HFFc6 (cell line): ENCODE measurements at places on chromosomes 5 and 9. TPM values are rescaled to one million over a fixed set of nuclear protein-coding genes. Genes with fewer than 3 reads are reported as not detected.

DNA sequence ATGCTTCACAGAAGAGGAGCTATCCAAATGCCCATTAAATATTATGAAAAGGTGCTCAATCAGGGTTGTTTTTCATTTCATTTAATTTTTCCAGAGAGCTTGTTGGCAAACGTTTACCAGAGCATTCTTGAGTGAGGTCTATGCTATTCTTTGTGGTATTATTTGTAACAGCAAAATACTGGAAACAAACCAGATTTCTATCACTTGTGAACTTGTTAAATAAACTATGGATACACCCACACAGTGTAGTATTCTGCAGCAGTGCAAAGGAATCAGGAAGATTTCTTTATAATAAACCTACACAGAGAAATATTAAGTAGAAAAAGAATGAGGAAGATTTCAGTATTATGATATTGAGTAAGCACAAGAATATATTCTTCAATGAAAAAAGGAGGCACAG lies 15.0 kb upstream of the SLC1A1 start:
- H3K36me3 ChIP-seq, result no peaks in the 10 kb centered on the region
- no peak overlapping the region for H3K27ac ChIP-seq
- H3K4me3 ChIP-seq, result no peak overlapping the region

GRCh38 chr5:149409268-149409948 lies 30.3 kb upstream of the IL17B start:
- H3K27ac ChIP-seq, result peak overlapping the region; percentile 97
- H3K4me3 ChIP-seq, result peak overlapping the region; percentile 96
- H3K27me3 ChIP-seq, result no peaks in the 10 kb centered on the region; the same call in 1 of the 2 replicates
- H3K4me1 ChIP-seq, result peaks cover 88% of the 10 kb centered on the region
- no peak for DNase-seq
- H3K36me3 ChIP-seq, result peaks cover 42% of the 10 kb centered on the region

The NKD2 gene
- total RNA-seq, result not detected in 3 replicates

DNA sequence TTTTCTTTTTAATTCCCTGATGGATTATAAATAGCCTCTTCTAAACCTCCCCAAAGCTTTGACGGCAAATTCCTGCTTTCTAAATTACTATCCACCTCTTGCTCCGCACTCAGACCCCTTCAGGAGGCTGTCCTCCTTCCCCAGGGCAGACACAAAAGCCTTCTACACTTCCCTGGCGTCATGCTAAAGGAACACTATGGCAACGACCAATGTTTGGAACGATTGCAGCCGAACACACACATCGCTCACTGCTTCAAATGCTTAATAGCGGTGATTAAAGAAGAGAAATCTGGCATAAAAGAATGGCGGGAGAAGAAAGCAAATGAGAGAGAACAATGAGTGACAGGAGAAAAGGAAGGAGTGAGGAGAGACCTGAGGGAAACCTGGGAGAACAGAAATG lies 297.3 kb downstream of the MLLT3 start:
- H3K27me3 ChIP-seq, result peaks cover 16% of the 10 kb centered on the region
- H3K27ac ChIP-seq, result no peak overlapping the region
- DNase-seq, result no peak
- H3K4me1 ChIP-seq, result peaks cover 9% of the 10 kb centered on the region
- no peaks in the 10 kb centered on the region for H3K36me3 ChIP-seq
- no peak overlapping the region for H3K4me3 ChIP-seq

The PTPRD gene
- total RNA-seq, result not detected in 3 replicates

DNA sequence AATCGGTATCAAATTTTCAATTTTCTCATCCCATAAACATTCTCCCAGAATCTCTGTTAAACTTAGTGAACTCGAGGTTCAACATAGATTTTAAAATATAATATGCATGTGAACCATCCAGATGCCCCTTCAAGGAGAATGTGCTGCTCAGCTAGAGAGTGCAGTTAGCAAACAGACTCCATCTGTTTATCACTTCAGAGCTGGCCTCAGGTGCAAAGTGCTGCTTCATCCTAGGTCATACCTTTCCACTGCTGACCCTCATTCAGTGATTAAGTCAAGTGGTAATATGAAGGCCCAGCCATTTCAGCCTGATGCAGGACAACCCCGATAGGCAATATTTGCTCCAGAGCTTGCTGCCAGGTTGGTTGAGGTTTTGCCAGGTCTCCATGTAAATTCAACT lies 339.0 kb upstream of the POU5F2 start:
- no peak overlapping the region for H3K27ac ChIP-seq
- peaks cover 7% of the 10 kb centered on the region for H3K4me1 ChIP-seq
- H3K27me3 ChIP-seq, result no peaks in the 10 kb centered on the region; the same call in 1 of the 2 replicates

The QRFP gene
- not detected in 3 replicates for total RNA-seq

- no peaks in the 10 kb centered on the region for H3K4me1 ChIP-seq
- no peak overlapping the region for H3K27ac ChIP-seq
- no peak overlapping the region for H3K4me3 ChIP-seq
- H3K36me3 ChIP-seq, result no peaks in the 10 kb centered on the region
Observed at GRCh38 chr5:127596501-127596900, 52.4 kb upstream of the CTXN3 start.

- H3K36me3 ChIP-seq, result no peaks in the 10 kb centered on the region
- no peak for DNase-seq
- H3K27me3 ChIP-seq, result peaks cover 16% of the 10 kb centered on the region
- H3K27ac ChIP-seq, result no peak overlapping the region
- H3K4me3 ChIP-seq, result no peak overlapping the region
Observed at GRCh38 chr5:66238435-66238834, 94.3 kb downstream of the SREK1 start.

DNA sequence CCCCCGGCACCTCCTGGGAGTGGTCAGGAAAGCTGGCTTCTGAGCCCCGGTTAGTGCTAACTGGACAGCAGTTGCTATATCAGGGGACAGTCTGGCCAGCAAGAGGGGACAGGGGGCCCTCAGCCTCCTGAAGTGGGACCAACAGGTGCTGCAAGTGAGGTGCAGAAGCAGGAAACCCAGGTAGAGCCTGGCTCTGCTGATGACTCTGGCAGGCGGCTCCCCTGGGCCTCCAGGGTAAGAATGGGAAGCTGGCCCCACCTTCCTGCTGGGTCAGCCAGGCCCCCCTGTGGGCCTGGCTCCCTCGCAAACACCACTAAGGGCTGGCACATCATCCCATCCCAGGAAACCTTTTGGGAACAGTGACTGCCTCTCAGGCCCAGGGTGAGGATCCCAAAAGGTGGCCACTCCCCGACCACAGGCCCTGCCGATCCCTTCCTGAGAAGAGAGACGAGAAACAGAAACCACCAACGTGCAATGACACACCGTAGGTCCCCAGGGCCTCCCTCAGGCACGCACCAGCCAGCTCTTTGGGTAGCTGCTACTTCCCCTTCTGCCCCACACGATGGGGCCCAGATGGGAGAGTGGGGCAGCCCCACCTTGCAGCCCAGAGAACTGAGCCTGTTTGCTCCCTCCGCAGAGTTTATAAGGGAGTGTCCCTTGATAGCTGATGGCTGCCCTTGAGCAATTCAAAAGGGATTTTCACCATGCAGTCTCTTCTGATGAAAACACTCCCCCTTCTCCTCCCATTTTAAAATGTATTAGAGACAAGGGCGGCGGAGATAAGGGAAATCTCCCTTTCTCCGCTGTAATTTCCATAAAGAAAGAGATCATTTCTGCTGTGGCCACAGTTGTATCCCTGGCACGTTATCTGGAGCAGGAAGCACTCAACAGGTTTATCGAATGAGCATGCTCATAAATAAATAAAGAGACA lies 76.8 kb downstream of the STK10 start:
- H3K4me3 ChIP-seq, result peak overlapping the region; percentile 79
- H3K27ac ChIP-seq, result peak overlapping the region; percentile 90
- DNase-seq, result peak; percentile 59
- peaks cover 5% of the 10 kb centered on the region; the same call in 1 of the 2 replicates for H3K27me3 ChIP-seq

GRCh38 chr9:75649060-75649459 lies 241.4 kb upstream of the PCSK5 start:
- H3K27ac ChIP-seq, result no peak overlapping the region
- H3K4me1 ChIP-seq, result no peaks in the 10 kb centered on the region
- no peak overlapping the region for H3K4me3 ChIP-seq
- no peak for DNase-seq
- peaks cover 2% of the 10 kb centered on the region; the same call in 1 of the 2 replicates for H3K27me3 ChIP-seq

GRCh38 chr9:131875828-131876485 lies 136.1 kb upstream of the RAPGEF1 start:
- H3K36me3 ChIP-seq, result peaks cover 13% of the 10 kb centered on the region
- H3K27me3 ChIP-seq, result no peaks in the 10 kb centered on the region; the same call in 1 of the 2 replicates
- no peak overlapping the region for H3K4me3 ChIP-seq
- H3K4me1 ChIP-seq, result peaks cover 17% of the 10 kb centered on the region
- DNase-seq, result peak; percentile 42
- H3K27ac ChIP-seq, result peak overlapping the region; percentile 67

The NTNG2 gene
- 0.43 to 0.80 TPM (median 0.47 TPM) in 3 replicates for total RNA-seq

DNA sequence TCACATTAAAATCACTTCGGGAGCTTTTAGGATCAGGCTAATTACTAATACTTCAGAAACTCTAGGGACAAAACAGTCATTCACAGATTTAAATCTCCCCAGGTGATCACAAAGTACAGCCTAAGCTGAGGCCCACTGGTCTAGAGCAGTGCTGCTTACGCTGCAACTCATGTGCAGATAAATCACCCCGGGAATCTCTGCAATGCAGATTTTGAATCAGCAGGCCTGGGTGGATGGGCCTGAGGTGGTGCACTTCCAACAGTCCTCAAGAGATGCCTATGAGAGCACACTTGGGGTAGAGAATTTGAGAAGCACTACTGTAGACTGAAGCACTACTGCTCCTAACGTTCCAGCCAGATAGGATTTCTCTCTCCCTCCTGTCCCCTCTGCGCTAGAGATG lies 28.4 kb downstream of the CSF1R start:
- peaks cover 33% of the 10 kb centered on the region for H3K36me3 ChIP-seq
- peaks cover 3% of the 10 kb centered on the region; the same call in 1 of the 2 replicates for H3K27me3 ChIP-seq

DNA sequence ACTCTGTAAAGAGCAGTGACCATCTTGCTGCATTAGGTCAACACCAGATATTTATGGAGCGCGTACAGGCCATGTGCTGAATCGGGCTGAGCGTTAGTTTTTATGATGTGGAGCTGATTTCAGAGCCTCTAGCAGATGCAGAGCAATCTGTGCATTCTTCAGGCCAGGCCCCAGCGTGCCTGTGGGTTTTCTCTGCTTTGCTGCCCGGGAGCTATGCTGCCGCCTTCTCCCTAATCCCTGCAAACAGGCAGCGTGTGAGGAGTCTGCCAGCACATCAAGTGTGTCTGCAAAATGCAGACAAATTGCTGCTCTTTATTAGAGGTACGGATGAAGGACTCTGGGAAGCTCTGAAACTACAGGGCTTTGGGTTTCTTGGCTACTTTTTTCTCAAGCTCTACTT lies 170.0 kb downstream of the NTRK2 start:
- H3K4me1 ChIP-seq, result no peaks in the 10 kb centered on the region; the same call in 1 of the 2 replicates
- H3K4me3 ChIP-seq, result no peak overlapping the region
- no peak overlapping the region for H3K27ac ChIP-seq
- H3K27me3 ChIP-seq, result peaks cover 1% of the 10 kb centered on the region; the same call in 1 of the 2 replicates

DNA sequence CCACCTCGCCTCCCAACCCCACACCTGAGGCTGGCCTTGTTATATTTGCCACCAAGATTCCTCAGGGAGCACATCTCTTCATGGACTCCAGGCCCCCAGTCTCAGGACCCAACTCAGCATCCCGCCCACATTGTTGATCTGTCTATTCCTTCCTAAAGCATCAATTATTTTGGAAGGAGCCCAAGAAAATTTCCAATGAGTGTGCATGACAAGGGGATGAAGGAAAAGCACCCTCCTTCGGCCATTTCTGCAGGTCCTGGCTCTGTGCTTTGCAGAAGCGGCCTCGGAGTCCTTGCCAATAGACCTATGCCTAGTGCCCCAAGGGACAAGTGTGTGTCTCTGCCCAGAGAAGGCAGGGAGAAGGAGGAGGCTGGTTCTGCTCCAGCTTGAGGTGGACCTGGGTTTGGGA lies 273.2 kb downstream of the GADD45G start:
- no peaks in the 10 kb centered on the region for H3K4me1 ChIP-seq
- no peak overlapping the region for H3K27ac ChIP-seq
- no peak for DNase-seq
- peaks cover 2% of the 10 kb centered on the region; the same call in 1 of the 2 replicates for H3K27me3 ChIP-seq

DNA sequence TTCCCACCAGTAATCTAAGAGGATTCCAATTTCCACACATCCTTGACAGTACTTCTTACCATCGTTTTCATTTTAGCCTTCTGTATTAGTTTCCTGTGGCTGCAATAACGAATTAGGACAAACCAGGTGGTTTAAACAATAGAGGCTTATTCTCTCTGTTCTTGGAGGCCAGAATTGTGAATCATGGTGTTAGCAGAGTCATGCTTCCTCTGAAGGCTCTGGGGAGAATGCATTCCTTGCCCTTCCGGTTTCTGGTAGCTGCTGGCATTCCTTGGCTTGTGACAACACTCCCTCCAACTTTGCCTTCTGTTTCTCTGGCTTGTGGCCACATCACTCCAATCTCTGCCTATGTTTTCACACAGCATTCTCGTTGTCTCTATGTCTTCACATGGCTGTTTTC lies 23.5 kb downstream of the RIGI start:
- peaks cover 38% of the 10 kb centered on the region for H3K36me3 ChIP-seq
- no peak overlapping the region for H3K4me3 ChIP-seq
- peaks cover 2% of the 10 kb centered on the region; the same call in 1 of the 2 replicates for H3K27me3 ChIP-seq
- peak; percentile 64 for DNase-seq

- H3K4me1 ChIP-seq, result peaks cover 32% of the 10 kb centered on the region
- H3K27ac ChIP-seq, result no peak overlapping the region
- no peak overlapping the region for H3K4me3 ChIP-seq
- no peak for DNase-seq
- H3K27me3 ChIP-seq, result peaks cover 1% of the 10 kb centered on the region; the same call in 1 of the 2 replicates
- 0 out of 2 replicates have a peak, but pooled peaks cover 4% of the 10 kb centered on the region for H3K36me3 ChIP-seq
Observed at GRCh38 chr9:35285731-35286130, 123.9 kb downstream of the UNC13B start.

GRCh38 chr9:112411626-112412027 lies 31.7 kb downstream of the HSDL2 start:
- no peak overlapping the region for H3K4me3 ChIP-seq
- H3K27me3 ChIP-seq, result no peaks in the 10 kb centered on the region; the same call in 1 of the 2 replicates
- no peak for DNase-seq
- no peaks in the 10 kb centered on the region for H3K4me1 ChIP-seq
- no peak overlapping the region for H3K27ac ChIP-seq

The RFX3 gene
- total RNA-seq, result 3.5 to 4.2 TPM (median 3.7 TPM) in 3 replicates

- H3K27me3 ChIP-seq, result peaks cover 4% of the 10 kb centered on the region
- no peak overlapping the region for H3K4me3 ChIP-seq
- no peaks in the 10 kb centered on the region for H3K36me3 ChIP-seq
Observed at GRCh38 chr9:105855987-105856386, 161.6 kb downstream of the TMEM38B start.

The FBXO38 gene
- total RNA-seq, result 22.2 to 28.4 TPM (median 28.1 TPM) in 3 replicates

DNA sequence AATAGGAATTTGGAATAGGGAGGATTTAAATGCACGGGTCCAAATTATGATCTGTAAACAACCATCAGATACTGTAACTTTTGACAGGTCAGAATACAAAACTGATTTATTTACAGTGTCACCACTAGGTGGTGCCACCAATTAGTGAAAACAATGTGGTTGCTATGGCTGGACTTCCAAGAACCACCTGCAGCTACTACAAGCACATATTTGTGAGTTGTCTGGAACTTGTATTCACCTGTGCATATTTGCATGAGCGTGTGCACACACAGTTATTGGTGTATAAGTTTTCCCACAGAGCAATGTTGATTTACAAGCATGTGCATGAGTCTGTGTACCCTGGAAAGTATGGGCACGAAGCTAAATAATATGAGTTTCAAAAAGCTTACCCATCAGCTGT lies 3.0 kb upstream of the HRCT1 start:
- peaks cover 49% of the 10 kb centered on the region for H3K4me1 ChIP-seq
- no peak overlapping the region for H3K27ac ChIP-seq
- no peak overlapping the region for H3K4me3 ChIP-seq
- peak; percentile 36 for DNase-seq
- no peaks in the 10 kb centered on the region for H3K36me3 ChIP-seq
- H3K27me3 ChIP-seq, result no peaks in the 10 kb centered on the region
